ENCODE measurements at places on chromosomes 5 and 9. TPM values are rescaled to one million over a fixed set of nuclear protein-coding genes. Genes with fewer than 3 reads are reported as not detected.

DNA sequence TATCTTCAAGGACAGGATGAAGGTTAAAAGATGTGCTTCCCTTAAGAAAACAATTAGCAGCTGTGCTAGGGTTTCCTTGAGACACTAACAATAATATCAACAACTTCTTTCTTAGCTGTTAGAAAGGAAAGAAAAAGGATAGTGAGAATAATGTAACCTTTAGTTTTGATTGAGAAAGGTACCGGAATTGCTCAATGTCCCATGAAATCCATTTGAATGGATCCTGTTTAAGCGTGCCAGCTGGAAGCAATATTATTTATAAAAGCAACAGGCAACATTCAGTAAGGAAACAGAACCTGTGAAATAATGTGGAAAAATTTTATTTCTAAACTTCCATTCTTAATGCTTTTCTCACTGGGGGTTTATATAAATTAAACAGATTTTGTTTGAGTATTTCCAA lies 120.9 kb downstream of the CCDC192 start:
- H3K4me3 ChIP-seq = no peak overlapping the region
- H3K36me3 ChIP-seq = no peaks in the 10 kb centered on the region
- H3K27me3 ChIP-seq = no peaks in the 10 kb centered on the region
- H3K27ac ChIP-seq = no peak overlapping the region

GRCh38 chr5:135032999-135033861 lies 798 bp downstream of the PITX1 start:
- peak overlapping the region; percentile 92 for H3K4me3 ChIP-seq
- H3K36me3 ChIP-seq = peaks cover 15% of the 10 kb centered on the region
- peak; percentile 82 for DNase-seq
- H3K27ac ChIP-seq = peak overlapping the region; percentile 66

- DNase-seq = no peak
- H3K27ac ChIP-seq = no peak overlapping the region
- H3K4me1 ChIP-seq = peaks cover 20% of the 10 kb centered on the region
Observed at GRCh38 chr5:178230879-178231538, 1.6 kb downstream of the PHYKPL start.

DNA sequence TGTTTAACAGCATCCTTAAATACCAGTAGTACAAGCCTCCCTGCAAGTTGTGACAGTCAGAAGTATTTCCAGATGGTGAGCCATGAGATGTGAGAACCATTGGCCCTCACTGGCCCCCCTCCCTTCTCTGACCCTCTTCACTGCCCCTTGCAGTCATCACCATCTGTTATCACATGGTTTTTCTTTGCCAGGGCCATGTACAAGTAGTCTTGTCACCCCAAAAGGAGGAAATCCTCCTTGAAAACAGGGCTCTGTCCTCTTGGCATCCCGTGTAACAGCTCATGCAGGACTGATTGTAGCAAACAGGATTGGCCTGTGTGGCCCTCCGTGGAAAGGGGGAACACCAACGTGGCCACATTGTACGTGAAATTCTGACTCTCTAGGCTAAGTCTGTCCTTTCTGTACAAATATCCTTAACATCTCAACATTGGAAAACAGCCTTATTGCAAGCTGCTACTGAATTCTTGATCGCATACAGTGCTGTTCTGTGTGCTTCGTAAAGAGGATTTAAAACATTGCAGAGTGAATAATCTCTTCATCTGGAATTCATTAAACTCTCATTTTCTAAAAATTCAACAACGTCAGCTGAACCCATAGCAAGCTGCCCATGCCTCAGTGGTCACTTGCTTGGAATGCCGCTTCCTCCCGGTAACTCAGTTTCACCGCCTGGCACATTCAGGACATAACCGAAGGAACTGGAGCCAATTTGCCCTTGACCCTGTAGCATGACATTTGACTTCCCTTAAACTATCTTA lies 171.7 kb downstream of the ATPSCKMT start:
- H3K4me1 ChIP-seq = no peaks in the 10 kb centered on the region
- H3K27me3 ChIP-seq = no peaks in the 10 kb centered on the region
- H3K4me3 ChIP-seq = no peak overlapping the region
- no peak for DNase-seq
- no peaks in the 10 kb centered on the region for H3K36me3 ChIP-seq

- peaks cover 19% of the 10 kb centered on the region for H3K4me1 ChIP-seq
- no peaks in the 10 kb centered on the region for H3K36me3 ChIP-seq
- no peak overlapping the region for H3K27ac ChIP-seq
- no peak overlapping the region for H3K4me3 ChIP-seq
Observed at GRCh38 chr5:5822729-5823257, 400.3 kb downstream of the ICE1 start.

The MARCHF3 gene
- total RNA-seq = 2.3 TPM

DNA sequence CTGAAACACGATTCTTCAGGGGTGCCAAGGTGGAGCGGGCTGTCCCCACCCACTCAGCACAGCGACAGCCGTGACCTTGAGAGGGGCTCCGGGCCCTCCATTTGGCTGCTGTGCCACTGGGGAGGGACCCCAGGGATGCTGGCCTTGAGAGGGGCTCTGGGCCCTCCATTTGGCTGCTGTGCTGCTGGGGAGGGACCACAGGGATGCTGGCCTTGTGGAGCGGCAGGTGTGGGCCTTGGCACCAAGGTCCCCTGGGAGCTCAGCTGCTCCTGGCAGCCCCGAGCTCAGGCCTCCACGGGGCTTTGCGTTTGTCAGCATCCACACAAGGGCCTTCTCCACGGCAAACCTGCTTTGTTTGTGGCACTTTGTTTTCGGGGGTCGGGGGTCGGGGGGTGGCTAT lies 137.6 kb upstream of the LPCAT1 start:
- H3K36me3 ChIP-seq = no peaks in the 10 kb centered on the region
- no peaks in the 10 kb centered on the region for H3K4me1 ChIP-seq
- no peak overlapping the region for H3K4me3 ChIP-seq
- H3K27me3 ChIP-seq = peaks cover 20% of the 10 kb centered on the region

- H3K27ac ChIP-seq = no peak overlapping the region
- no peak overlapping the region for H3K4me3 ChIP-seq
- no peaks in the 10 kb centered on the region for H3K4me1 ChIP-seq
Observed at GRCh38 chr9:35338086-35338485, 151.8 kb upstream of the RUSC2 start.

The SLC22A4 gene
- 4.4 TPM for total RNA-seq

DNA sequence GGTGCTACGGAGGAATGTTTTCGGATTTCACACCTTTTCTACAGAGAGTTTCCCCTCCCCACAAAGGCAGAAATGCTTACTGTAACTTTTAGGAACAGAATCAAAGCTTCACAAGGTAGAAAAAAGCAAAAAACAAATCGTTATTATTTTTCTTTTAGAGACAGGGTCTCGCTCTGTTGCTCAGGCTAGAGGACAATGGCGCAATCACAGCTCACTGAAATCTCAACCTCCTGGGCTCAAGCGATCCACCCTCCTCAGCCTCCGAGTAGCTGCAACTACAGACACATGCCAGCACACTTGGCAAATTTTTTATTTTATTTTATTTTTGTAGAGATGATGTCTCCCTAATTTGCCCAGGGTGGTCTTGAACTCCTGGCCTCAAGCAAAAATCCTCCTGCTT lies 394.5 kb downstream of the CTNND2 start:
- no peak overlapping the region for H3K27ac ChIP-seq
- H3K27me3 ChIP-seq = no peaks in the 10 kb centered on the region
- H3K36me3 ChIP-seq = no peaks in the 10 kb centered on the region
- H3K4me1 ChIP-seq = no peaks in the 10 kb centered on the region
- DNase-seq = no peak
- no peak overlapping the region for H3K4me3 ChIP-seq

- peaks cover 23% of the 10 kb centered on the region for H3K4me1 ChIP-seq
- no peak for DNase-seq
- no peaks in the 10 kb centered on the region for H3K27me3 ChIP-seq
- H3K27ac ChIP-seq = no peak overlapping the region
Observed at GRCh38 chr5:142807372-142807911, 37.3 kb downstream of the ARHGAP26 start.

DNA sequence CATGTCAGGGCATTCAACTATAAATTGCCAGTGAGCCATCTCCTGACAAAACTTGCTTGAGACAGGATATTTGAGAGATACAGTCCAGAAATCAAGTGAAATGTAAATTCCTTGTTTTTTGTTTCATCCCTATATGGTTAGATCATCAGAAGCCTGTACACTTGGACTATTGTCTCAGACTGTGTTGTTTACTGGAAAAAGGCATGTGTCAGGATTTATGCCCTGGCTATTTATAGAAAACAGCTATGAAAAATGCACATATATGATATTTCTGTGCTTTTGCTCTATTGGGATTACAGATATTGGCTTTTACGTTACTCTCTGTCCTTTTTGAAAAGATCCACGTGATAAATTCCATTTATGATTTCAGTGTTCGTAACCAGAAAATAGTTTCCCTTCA lies 44.2 kb downstream of the IL31RA start:
- H3K27ac ChIP-seq = peak overlapping the region; percentile 51
- peak; percentile 25 for DNase-seq
- H3K36me3 ChIP-seq = no peaks in the 10 kb centered on the region
- H3K27me3 ChIP-seq = no peaks in the 10 kb centered on the region

GRCh38 chr9:1929722-1930244 lies 85.4 kb upstream of the SMARCA2 start:
- no peaks in the 10 kb centered on the region for H3K4me1 ChIP-seq
- H3K27me3 ChIP-seq = no peaks in the 10 kb centered on the region
- DNase-seq = no peak
- H3K36me3 ChIP-seq = no peaks in the 10 kb centered on the region
- H3K4me3 ChIP-seq = no peak overlapping the region

DNA sequence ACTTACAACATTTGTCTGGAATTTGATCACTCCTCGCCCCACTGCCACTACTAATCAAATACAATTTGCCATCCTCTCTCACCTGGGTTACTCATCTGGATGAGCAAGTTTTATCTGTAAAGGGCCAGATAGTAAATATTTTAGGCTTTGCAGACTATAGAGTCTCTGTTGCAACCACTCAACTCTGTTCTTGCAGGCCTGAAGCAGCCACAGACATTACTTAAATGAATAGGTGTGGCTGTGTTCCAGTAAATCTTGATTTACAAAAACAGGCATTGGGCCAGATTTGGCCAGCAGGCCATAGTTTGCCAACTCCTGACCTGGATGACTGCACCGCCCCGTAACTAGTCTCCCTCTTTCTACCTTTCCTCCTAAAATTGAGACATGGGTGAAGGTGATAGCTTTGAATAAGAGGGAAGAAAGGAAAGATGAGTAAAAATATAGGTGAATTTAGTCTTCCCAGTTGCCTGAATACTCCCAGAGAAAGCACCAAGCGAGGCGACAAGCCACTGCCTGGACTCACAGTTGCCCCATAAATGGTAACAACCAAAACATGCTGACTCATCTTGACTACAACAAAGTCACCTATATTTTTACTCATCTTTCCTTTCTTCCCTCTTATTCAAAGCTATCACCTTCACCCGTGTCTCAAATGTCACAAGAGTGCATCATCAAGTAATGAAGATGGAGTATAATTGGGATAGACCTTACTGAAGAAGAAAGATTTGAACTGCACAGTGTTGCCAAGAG lies 32.5 kb upstream of the SCAMP1 start:
- H3K4me3 ChIP-seq = no peak overlapping the region
- DNase-seq = no peak

DNA sequence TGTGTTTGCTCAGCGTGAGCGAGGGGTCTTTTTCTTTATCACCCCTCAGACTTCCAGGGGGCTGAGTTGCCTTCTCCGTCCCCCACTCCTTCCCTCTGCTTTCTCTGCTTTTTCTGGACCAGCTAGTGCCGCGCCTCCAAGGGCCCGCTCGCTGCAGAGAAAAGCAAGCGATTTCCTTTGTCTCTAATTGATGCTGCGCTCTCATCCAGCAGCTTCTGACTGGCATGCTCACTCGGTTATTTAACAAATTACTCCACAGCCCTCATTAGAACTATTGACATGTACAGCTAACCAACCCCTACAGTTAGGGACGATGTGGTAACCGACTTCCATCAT lies 288.0 kb downstream of the ELAVL2 start:
- no peak for DNase-seq
- no peaks in the 10 kb centered on the region for H3K27me3 ChIP-seq
- no peak overlapping the region for H3K4me3 ChIP-seq
- H3K27ac ChIP-seq = no peak overlapping the region
- H3K4me1 ChIP-seq = no peaks in the 10 kb centered on the region

- no peaks in the 10 kb centered on the region for H3K27me3 ChIP-seq
- H3K36me3 ChIP-seq = no peaks in the 10 kb centered on the region
- no peak for DNase-seq
- H3K4me3 ChIP-seq = no peak overlapping the region
Observed at GRCh38 chr9:122332083-122332482, 38.7 kb upstream of the PTGS1 start.

- no peak overlapping the region for H3K27ac ChIP-seq
- H3K4me1 ChIP-seq = peaks cover 11% of the 10 kb centered on the region
- no peaks in the 10 kb centered on the region for H3K27me3 ChIP-seq
- H3K4me3 ChIP-seq = no peak overlapping the region
- no peak for DNase-seq
Observed at GRCh38 chr5:61570767-61571166, 238.7 kb downstream of the ZSWIM6 start.

GRCh38 chr5:24633715-24634325 lies 11.0 kb downstream of the CDH10 start:
- DNase-seq = no peak
- H3K36me3 ChIP-seq = no peaks in the 10 kb centered on the region
- H3K27ac ChIP-seq = no peak overlapping the region

The TMEM232 gene
- 2.1 TPM for total RNA-seq

The CCL21 gene
- total RNA-seq = not detected

The C5orf58 gene
- total RNA-seq = not detected

DNA sequence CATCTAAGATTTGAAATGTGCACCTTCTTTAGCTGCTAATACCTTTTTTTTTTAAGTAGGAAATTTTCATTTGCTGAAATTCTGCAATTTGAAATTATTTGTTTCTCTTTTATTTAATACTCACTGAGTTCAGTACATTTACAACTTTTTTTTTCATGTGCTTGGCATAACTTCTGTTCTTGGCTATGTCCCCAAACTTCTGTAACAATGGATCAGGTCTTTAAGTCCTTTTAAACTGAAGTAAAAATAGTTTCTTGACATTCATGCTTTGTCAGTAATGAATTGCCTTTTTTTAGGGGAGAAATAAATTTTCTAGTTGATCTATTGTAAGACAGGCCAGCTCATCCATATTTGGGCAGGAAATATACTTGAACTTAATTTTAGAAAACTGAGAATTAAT lies 41.5 kb downstream of the EDIL3 start:
- no peaks in the 10 kb centered on the region for H3K36me3 ChIP-seq
- no peak overlapping the region for H3K27ac ChIP-seq
- no peak for DNase-seq
- no peaks in the 10 kb centered on the region for H3K27me3 ChIP-seq

Data from SJSA1 (cell line).